ENCODE measurements at places on chromosomes 6 and 20.

GRCh38 chr6:22327881-22328280 is 31.0 kb upstream of the PRL start:
- no peaks in the 10 kb centered on the region for H3K27me3 ChIP-seq
- no peak overlapping the region for H3K4me3 ChIP-seq
- no peak overlapping the region for H3K27ac ChIP-seq

DNA sequence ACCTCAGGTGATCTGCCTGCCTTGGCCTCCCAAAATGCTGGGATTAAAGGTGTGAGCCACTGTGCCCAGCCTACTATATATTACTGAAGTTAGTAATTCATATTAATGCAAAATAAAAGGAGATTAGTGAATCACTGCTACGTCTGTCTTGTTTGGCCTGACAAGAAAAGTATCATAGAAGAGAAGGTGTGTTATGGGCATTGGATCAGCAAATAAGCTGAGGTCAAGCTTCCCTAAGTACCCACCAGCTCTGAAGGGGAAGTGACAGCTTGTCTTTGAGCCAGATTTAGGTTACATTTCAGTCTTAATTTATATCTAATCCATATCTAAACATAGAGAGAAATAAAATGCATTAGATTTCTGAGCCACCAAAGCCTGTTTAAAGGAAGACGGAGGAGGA is 7.1 kb downstream of the SGK1 start:
- no peaks in the 10 kb centered on the region for H3K36me3 ChIP-seq
- no peak overlapping the region for H3K27ac ChIP-seq
- no peak overlapping the region for H3K4me3 ChIP-seq
- peaks cover 5% of the 10 kb centered on the region for H3K27me3 ChIP-seq
- no peak for DNase-seq

DNA sequence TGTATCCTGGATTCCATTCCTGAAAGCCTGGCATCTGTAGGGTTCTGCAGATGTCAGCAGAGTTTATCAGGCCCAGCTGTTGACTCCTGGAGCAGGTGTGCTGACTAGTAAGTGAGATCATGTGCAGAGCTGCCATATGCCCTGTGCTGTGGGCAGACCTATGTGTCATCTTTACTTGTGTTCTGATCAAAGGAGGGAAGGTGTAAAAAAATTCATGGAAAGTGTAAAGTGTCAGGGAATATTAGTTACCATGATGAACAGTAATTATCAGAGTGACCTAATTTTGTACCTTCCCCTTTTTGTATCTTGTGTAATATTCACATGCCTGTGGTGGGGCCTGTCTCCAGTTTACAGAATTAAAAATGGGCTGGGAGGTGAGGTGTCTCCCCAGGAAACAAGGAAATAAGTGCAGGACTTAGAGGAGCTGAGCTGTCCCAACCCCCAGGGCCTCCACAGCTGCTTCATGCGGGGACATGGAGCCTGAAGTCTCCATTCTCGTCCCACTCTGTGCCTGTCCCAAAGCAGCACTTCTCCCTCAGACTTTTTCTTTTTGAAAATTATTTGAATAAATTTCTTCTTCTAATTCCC is 148.2 kb upstream of the GGTLC1 start:
- no peak for DNase-seq
- peaks cover 3% of the 10 kb centered on the region for H3K27me3 ChIP-seq
- no peak overlapping the region for H3K27ac ChIP-seq
- H3K36me3 ChIP-seq = peaks cover 2% of the 10 kb centered on the region
- peaks cover 1% of the 10 kb centered on the region for H3K4me1 ChIP-seq
- no peak overlapping the region for H3K4me3 ChIP-seq

GRCh38 chr6:12962529-12962928 is 246.0 kb downstream of the PHACTR1 start:
- H3K4me3 ChIP-seq = no peak overlapping the region
- peaks cover 33% of the 10 kb centered on the region for H3K27me3 ChIP-seq
- H3K27ac ChIP-seq = peak overlapping the region; percentile 9
- peaks cover 20% of the 10 kb centered on the region for H3K4me1 ChIP-seq
- H3K36me3 ChIP-seq = peaks cover 2% of the 10 kb centered on the region

GRCh38 chr6:108174371-108175175 is 8.8 kb downstream of the NR2E1 start:
- peaks cover 13% of the 10 kb centered on the region for H3K4me1 ChIP-seq
- no peak overlapping the region for H3K4me3 ChIP-seq
- H3K36me3 ChIP-seq = no peaks in the 10 kb centered on the region
- DNase-seq = peak; percentile 69

GRCh38 chr6:89385846-89386245 is 26.2 kb downstream of the RRAGD start:
- H3K4me3 ChIP-seq = no peak overlapping the region
- peaks cover 4% of the 10 kb centered on the region for H3K4me1 ChIP-seq
- no peak for DNase-seq
- H3K27ac ChIP-seq = no peak overlapping the region

DNA sequence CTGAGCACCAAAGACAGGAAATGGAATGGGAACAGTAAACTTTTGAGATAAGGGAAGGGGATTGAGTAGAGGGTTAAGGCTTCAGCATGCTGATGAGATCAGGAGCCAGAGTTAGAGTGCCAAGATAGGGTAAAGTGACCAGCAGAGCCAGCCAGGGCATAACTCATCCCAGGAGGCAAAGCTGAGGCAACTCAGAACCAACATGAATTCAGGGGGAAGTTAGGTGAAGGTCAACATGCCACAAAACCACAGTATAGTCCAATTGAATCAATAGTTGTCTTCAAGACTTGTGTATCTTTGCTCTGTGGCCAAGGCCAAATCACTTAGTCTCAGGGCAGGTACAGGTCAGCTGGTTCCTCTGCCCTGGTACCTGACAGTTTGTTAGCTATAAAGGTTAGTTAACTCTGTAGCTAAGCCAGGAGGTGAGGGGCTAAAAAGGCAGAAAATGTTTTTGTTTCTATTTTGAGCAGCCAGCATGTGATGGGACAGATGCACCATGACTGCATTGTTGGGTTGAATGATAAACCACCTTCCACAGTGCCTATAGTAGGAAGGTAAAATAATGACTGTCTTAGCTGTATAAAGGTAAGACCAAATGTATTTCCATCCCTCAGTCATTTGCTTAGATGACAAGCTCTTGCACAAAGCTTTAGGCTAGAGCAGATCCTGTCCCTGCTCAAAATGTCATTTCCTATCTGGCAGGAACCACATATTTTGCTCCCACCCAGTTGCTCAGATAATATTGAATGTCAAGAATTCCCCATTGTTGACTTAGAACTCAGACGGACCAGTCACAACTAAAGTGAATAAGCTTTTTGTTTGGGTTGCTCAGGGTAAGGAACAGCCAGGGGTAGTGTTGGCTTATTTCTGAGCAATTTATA is 15.8 kb downstream of the RNF8 start:
- H3K27ac ChIP-seq = peak overlapping the region; percentile 14
- H3K4me3 ChIP-seq = no peak overlapping the region
- H3K36me3 ChIP-seq = peaks cover 12% of the 10 kb centered on the region
- peaks cover 7% of the 10 kb centered on the region for H3K4me1 ChIP-seq
- H3K27me3 ChIP-seq = no peaks in the 10 kb centered on the region

DNA sequence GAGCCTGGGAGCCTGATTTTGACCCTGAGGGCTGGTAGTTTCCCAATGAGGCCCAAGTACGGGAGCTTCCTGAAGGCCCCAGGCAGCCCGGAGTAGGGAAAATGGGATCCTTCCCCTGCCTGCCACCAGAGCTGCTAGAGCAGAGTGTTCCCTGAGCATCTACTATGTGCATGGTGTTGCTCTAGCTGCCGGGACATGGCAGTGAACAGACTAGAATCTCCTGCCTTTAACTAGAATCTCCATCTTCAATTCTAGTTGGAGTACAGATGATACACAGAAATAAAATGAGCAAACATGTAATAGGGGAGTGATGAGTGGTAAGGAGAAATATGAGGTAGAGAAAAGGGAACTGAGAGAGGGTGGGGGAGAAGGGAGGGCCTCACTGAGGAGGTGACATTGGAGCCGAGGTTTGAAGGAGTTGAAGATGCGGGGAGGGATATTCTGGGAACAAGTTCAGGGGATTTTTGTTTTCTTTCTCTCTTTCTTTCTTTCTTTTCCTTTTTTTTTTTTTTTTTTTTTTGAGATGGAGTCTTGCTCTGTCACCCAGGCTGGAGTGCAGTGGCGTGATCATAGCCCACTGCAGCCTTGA is 18.5 kb downstream of the VSTM2L start:
- peaks cover 22% of the 10 kb centered on the region for H3K27me3 ChIP-seq
- H3K4me3 ChIP-seq = no peak overlapping the region
- DNase-seq = no peak
- H3K27ac ChIP-seq = no peak overlapping the region

- no peak overlapping the region for H3K4me3 ChIP-seq
- H3K36me3 ChIP-seq = no peaks in the 10 kb centered on the region
- no peaks in the 10 kb centered on the region for H3K4me1 ChIP-seq
- peaks cover 18% of the 10 kb centered on the region for H3K27me3 ChIP-seq
- DNase-seq = no peak
Measured at GRCh38 chr6:71383476-71383875, 94.9 kb downstream of the OGFRL1 start.

DNA sequence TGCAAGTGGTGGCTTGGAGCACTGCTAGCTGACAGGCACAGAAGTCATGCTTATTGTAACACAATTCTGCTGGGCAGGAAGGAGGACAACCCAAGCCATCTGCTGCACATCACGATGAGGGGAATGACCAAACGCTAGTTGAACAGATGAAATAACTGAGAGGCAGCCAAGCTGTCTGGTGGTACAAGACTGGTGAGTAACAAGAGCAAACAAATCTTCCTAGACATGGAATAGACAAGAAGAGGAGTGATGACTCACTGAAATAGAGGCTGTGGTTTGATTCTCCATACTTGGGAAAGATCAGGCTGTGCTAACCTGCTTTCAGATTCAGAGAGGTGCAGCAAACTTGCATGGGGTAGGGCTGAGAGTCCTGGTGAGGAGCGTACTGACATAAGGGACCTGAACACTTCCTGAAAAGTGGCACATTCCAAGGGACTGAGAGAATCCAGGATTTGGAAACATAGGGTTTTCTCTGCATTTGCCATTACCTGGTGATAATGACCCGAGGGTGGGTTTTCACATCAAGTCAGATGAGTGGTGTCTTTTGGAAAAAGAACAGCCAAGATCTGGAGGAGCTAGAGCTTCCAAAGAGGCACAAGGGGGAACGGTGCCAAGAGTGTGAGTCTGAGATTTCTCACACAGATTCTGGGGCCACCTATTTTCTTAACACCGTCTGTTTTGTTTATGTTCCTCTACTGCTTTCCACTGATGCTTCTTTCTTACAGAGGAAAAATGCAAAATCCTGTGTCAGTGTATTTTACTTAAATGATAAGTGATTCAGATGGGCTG is 60.0 kb downstream of the PRL start:
- no peaks in the 10 kb centered on the region for H3K36me3 ChIP-seq
- H3K4me3 ChIP-seq = no peak overlapping the region
- no peaks in the 10 kb centered on the region for H3K4me1 ChIP-seq
- no peak for DNase-seq
- H3K27ac ChIP-seq = no peak overlapping the region

DNA sequence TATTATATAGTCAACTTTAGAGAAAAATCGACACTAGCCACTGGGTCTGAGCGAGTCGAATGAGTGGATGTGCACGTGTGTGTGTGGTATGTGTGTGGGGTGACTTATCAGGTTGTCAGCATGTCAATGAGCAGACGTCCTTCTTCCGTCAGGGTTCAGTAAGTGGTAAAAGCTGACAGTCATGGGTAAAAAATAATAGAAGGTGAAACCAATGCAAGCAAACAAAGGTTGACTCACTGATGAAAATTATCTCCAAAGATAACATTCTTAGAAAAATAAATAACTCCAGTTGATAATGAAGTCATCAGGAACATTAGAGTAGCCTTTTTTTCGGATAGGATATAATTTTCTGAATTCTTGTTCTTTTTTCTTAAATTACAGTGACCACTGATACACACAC is 243.8 kb upstream of the FOXQ1 start:
- H3K36me3 ChIP-seq = no peaks in the 10 kb centered on the region
- H3K27ac ChIP-seq = no peak overlapping the region
- no peak for DNase-seq
- peaks cover 8% of the 10 kb centered on the region for H3K27me3 ChIP-seq
- H3K4me3 ChIP-seq = no peak overlapping the region
- H3K4me1 ChIP-seq = no peaks in the 10 kb centered on the region

- H3K27ac ChIP-seq = no peak overlapping the region
- H3K27me3 ChIP-seq = peaks cover 69% of the 10 kb centered on the region
- no peak overlapping the region for H3K4me3 ChIP-seq
- peak; percentile 25 for DNase-seq
Measured at GRCh38 chr6:169801396-169802160, 50.2 kb downstream of the ERMARD start.

DNA sequence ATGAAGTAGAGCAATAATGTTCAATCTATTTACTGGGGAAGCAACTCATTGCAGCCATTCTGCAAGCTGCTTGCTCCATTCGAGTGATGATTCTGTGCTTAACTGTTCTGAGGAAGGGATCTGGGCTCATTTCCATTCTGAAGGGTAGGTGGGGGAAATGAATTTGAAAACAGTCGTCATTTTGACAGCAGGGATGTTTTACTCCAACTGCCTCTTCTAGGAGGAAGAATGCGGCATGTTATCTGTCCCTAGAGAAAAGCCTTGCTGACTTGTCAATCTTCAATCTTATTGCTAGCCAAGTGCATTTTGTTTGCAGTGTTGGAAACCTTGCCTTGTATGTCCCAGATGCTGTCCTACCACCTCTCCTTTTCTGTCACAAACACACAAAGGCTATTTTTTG is 105.9 kb downstream of the PRDM13 start:
- H3K27me3 ChIP-seq = peaks cover 20% of the 10 kb centered on the region
- no peak overlapping the region for H3K4me3 ChIP-seq
- no peak overlapping the region for H3K27ac ChIP-seq
- no peaks in the 10 kb centered on the region for H3K36me3 ChIP-seq

DNA sequence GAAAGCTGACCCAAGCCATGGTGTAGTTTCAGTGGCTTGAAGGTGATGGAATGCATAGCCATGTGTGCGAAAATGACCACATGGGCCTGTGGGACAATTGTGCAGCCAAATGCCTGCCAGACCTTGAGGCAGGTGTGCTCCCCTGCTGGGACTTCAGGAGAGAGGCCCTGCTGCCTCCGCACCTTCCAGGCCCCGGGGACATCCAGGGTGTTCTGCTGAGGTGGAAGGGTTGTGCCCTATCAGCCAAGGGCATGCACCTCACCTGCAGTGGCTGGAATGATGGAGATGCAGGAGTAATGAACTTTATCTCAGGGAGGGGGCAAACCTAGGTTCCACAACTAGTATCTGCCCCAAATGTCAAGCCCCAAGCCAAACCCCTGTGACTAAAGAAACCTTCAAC is 44.0 kb downstream of the PRND start:
- H3K4me3 ChIP-seq = no peak overlapping the region
- H3K27me3 ChIP-seq = peaks cover 10% of the 10 kb centered on the region
- peaks cover 3% of the 10 kb centered on the region for H3K36me3 ChIP-seq

DNA sequence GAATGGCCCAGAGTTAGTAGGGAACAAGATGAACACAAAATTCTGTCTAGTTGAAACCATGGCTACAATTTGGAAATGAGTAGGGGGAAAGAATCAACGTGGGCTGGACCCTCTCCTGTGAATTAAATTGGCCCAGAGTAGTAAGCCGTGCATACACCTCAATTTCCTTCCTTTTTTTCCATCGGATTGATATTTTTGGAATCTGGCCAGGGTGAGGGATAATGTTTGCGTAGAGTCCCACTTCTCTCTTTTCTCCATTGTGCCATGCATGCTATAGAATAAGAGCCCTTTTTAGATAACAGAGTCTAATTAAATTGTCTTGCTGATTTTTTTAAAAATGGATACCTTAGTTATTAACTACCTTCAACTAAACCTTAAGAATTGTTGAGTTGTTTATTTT is 35.2 kb downstream of the XRN2 start:
- H3K36me3 ChIP-seq = peaks cover 58% of the 10 kb centered on the region
- H3K4me3 ChIP-seq = no peak overlapping the region
- DNase-seq = no peak
- peaks cover 5% of the 10 kb centered on the region for H3K4me1 ChIP-seq
- no peaks in the 10 kb centered on the region for H3K27me3 ChIP-seq

- no peaks in the 10 kb centered on the region for H3K36me3 ChIP-seq
- H3K4me3 ChIP-seq = no peak overlapping the region
- peaks cover 1% of the 10 kb centered on the region for H3K27me3 ChIP-seq
- H3K4me1 ChIP-seq = peaks cover 3% of the 10 kb centered on the region
- DNase-seq = no peak
Measured at GRCh38 chr6:163777716-163778115, 363.2 kb downstream of the QKI start.
